ENCODE measurements at places on chromosomes 5 and 9.

GRCh38 chr5:173794901-173795416 lies 93.2 kb upstream of the CPEB4 start:
- no peak for DNase-seq

DNA sequence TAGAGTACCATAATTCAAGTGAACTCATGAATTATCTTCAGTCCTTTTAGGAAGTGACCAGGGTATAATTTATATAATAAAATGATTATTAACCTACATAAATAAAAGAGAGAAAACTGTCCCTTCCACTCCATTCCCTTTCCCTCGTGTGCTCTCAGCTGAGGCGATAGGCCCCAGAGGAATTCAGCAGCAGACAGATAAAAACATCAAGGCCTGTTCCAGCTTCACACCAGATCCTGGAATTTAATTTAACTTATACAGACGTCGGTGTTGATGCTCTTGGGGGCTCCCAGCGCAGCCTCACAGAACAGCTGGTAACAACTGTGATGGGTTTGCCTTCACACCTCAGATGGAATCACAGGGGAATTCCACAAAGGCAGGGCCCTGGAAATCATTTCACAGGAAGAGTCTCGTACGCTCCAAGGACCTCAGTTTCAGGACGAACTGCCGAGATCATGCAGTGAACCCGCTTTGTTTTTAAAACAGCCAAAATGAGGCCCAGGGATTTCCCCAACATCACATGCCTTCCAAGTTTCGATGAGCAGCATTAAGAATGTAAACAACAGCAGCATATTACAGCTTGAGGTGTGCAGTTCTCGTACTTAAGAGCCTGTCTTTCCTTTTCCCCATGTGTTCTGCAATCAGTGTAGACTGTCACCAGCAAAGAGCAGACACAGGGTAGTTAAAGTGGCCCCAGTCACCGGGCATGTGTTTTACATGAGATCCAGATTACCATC lies 73.6 kb upstream of the ALDH1B1 start:
- no peak for DNase-seq

- no peak for DNase-seq
These were observed 85.3 kb downstream of the PAPPA start for GRCh38 chr9:116238776-116239340.

- DNase-seq = no peak
These were observed 307.4 kb upstream of the C9orf72 start for GRCh38 chr9:27880635-27881034.

GRCh38 chr5:38796742-38797108 lies 49.1 kb upstream of the OSMR start:
- no peak for DNase-seq

GRCh38 chr5:33721491-33722200 lies 170.1 kb downstream of the ADAMTS12 start:
- DNase-seq = no peak

DNA sequence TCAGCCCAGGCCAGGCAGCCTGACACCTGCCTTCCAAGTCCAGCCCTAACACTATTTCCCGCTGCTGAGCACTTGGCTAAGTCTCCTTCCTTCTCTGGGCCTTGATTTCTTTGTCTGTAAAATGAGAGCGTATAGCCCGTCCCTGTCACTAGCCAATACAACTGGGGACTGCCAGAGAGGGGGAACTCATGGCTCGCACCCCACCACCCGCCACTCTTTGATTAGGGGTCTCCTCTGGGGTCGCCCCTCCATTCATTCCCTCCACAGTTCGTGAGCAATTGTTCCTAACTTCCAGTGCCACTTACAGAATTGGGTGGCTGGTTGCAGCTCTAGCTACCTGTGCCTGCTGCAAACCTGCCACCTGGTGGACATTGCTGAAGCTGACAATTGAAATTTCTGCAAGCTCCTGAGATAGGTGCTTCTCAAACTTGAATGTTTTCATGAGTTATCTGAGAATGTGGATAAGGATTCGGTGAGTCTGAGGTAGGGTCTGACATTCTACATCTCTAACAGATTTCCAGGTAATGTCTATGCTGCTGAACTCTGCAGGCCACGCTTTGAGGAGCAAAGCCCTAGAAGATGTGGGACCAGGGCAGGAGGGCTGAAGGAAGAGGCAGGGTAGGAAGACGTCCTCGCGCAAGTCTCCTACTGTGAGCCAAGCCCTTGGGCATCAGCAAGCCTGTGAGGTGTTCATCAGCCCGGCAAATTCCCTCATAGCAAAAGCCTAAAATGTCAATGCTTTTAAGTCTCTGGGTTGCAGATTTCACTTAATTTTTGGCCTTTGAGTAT lies 13.3 kb upstream of the RECK start:
- peak; percentile 74 for DNase-seq

DNA sequence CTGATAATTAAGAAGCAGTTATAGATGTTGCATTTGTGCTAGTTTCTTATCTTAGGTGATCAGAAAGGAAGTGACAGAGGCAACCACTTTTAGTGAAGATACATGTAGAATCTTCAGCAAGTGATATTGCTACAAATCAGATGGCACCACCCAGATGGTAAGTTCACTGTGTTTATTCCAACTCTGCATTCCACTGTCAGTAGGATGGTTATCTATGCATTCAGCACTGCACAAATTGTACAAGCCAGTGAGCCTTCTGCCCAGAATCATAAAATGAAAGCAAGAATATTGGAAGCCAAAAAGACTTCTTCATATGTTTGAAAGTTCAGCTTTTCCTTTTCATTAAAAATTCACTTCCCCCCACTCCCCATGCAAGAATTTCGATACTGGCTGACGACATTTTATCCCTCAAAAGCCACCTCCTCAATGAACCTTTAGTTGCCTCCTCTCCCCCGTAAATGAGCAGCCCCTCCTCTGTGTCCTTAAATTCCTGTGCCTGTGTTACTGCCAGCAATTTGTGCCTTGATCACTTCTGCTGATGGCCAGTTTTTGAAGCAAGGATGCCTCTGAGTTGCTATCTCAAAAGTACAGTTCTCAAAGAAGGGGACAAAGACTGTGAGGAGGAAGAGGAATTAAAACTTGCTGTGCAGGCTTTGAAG lies 91.6 kb downstream of the ZSWIM6 start:
- DNase-seq = no peak

GRCh38 chr9:123978981-123979380 lies 32.6 kb upstream of the LHX2 start:
- DNase-seq = no peak

DNA sequence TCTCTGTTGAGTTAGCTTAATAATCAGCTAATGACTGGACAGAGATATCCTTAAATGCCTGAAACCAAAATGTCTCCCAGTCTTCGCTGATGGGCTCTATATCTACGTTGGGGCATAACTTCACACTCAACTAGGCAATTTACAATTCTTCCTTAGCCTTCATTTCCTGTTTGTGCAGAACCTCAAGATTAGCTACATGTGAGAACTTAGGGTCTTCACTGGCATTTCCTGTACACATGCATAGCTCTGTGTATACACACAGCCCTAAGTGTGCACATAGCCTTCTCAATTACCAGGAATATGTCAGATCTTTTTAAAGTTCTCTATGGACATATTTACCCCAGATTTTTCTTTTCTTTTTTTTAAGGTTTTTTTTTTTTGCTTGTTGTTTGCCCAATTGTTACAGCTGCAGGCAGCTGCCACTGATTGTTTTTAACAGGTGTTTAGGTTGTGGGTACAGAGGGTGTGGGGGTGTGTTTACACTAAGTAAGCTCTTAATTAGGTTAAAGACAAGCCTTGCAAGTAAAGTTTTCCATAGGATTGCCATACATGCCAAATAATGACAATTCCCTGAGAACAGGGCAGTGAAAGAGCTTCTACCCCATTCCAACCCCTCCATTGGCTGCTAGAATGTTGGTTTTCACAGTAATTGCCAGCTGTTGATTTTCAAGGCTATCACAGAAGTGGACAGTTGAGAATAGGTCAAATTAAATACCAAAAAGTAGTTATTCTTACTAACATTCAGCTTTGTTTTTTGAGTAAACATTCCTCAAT lies 441.0 kb downstream of the TLE4 start:
- DNase-seq = no peak

DNA sequence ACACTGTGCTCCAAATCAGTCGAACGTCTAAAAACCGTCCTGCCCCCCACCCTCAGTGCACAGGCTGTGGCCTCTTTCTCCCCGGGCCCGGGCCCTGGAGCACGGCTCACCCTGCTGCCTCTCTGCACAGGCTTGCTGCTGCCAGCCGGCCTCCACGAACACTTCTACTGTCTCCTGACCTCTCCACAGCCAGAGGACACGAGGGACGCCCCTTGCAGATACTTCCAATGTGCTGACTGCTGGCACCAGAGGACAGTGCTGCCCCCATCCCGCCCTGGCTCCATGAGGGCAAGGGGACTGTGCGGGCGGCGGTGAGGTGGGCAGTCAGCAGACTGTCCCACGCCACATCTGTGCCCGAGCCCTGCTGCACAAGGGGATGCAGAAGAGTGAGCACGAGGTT lies 174.8 kb downstream of the COL23A1 start:
- DNase-seq = no peak

GRCh38 chr9:108708448-108708847 lies 147.3 kb downstream of the ACTL7B start:
- no peak for DNase-seq

GRCh38 chr5:33337637-33337992 lies 103.2 kb upstream of the TARS1 start:
- DNase-seq = no peak
